ENCODE measurements at places on chromosomes 2 and 18. TPM values are rescaled to one million over a fixed set of nuclear protein-coding genes. Genes with fewer than 3 reads are reported as not detected.
A peak's percentile ranks its signal among the peaks of the same experiment; 100 is the strongest.

- no peak for DNase-seq
Measured at GRCh38 chr2:191631754-191632153, 46.2 kb upstream of the NABP1 start.

- DNase-seq, result no peak
Measured at GRCh38 chr2:50787636-50788035, 244.3 kb downstream of the NRXN1 start.

GRCh38 chr2:163802284-163802683 is 66.5 kb upstream of the FIGN start:
- DNase-seq, result no peak

Gene DNAH7
- 0.32 TPM for total RNA-seq

- DNase-seq, result no peak
Measured at GRCh38 chr2:20221555-20221973, 3.4 kb downstream of the SDC1 start.

Gene IL1RL1
- 1.1 TPM for total RNA-seq

GRCh38 chr2:27291865-27292264 is 9.6 kb downstream of the TRIM54 start:
- DNase-seq, result no peak

DNA sequence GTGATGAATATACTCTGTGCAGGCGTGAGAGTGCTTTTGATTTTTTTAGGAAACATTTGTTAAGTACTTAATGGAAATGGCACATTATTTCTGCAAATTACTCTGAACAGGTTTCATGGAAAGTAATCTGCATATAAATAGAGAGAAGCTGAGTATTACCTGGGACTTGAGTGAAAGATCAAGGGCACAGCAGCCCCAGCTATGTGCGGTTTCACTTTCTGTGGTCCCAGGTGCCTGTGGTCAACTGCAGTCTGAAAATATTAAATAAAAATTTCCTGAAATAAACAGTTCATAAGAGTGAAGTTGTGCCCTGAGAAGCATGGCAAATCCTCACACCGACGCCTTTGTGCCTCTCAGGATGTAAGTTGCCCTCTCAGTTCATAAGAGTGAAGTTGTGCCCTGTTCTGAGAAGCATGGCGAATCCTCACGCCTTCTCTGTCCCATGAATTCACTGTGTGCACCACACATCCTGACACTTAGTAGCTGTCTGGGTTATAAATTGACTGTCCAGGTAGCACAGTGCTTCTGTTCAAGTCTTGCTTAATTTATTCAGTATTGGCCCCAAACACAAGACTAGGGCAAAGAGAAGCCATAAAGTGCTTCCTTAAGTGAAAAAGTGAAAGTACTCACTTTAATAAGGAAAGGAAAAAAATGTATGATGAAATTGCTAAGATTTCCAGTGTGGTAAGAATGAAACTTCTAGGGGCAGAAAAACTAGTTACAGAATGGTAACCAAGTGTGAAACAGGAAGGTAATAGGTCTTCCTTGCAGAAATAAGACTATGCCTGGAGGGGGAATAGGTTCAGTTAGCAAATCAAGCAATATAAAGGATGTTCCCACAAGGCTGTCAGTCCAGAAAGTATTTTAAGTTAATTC is 4.3 kb upstream of the SNTG2 start:
- no peak for DNase-seq

DNA sequence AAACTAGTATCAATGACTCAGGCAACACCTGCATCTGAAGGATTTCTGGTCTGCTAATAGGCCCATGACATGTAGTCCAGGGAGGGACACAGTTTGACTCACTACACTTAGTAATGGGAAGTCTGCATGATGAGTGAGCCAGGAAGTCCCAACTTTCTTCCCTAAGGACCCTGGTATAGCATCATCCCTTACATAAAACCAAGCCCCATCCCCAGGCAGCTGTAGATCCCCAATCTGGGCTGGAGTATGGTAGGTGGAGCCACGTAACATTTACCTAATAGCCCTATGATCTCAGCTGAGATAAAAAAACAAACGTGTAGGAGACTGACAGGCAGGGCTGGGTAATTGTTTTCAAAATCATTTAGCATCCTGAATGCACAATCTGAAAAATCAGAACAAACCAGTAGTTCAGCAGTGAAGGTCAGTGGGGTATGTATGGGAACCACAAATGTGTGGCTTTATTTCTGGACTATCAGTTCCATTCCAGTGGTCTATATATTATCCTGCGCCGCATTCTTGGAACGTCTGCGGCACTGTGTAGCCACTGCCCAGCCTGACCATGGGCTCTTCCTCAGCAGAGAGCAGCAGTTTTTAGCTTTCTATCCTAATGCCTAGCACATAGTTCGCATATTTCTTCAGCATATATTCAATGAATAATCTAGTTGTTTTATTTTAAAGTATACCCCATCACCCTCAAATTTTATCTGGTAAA is 33.5 kb downstream of the EPB41L3 start:
- no peak for DNase-seq

Gene PAIP2B
- 30.7 TPM for total RNA-seq

- DNase-seq, result no peak
Measured at GRCh38 chr18:56009411-56009810, 421.4 kb upstream of the TCF4 start.

Gene MROH2A
- not detected for total RNA-seq

DNA sequence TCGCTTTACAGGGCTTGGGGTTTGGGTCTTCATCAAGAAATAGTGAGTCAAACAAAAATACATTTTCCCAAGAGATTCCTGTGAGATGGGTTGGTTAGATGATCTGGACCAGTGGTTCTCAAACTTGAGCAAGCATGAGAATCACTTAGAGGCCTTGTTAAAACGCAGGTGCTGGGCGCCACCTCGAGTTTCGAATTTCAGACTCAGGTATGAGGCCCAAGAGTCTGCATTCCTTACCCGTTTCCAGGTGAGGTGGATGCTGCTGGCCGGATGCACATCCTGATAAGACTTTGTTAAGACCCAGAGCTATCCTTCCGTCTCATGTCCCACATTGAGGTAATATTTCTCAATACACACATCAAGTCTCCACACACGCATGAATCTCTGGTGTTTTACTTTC is 707.8 kb upstream of the SALL3 start:
- DNase-seq, result no peak

DNA sequence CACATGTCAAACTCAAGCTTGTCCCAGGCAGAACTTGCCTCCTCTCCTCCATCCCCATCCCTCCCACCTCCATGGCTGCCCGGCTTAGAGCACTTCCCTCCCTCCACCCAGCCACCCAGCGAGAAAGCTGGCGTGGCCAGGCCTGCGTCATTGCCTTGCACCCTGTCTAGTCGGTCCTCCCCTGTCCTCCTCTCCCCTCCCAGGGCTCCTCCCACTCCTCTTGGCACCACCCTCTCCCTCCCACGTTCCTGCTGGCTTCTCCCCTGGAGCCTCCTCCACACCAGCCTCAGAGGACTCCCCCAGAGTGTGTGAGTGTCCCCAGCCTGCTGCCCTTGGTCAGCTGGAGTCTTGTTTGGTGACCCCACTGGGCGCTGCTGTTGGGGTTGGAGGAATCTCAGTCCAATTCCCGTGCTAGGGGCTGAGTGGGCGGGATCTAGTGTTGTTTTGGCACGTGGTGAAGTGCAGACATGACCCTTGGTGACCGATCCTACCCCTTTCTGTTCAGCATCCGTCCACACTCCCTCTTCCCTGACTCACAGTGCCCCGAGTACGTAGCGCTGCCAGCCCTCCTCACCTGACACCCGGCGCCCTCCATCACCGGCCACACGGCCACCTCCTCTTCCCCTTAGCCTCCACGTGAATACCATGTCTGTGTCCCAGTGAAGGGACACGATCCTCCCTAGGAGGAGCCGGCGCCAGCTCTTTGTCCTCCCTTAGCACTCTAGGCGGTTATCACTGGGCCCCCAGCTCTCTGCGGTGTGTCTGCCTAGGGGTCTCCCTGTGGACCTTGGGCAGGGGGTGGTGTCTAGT is 41.4 kb downstream of the ATP6V1C2 start:
- DNase-seq, result no peak

DNA sequence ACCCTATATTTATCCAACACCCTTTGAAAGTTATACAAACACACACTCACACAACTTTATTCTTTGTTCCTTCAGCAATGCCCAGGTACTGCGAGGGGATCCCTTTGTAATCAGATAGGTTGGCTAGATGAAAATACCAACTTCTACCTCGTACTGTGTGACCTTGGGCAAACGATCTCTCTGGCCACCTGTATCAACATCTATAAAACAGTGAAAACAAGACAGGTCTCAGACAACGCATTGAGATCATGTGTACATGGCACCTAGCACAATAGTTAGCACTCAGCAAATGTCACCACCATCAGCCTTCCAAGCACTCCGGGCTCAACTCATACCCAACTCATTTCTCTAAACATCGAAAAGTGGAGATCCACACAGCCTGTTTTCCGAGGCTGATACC is 118.4 kb upstream of the PPP1CB start:
- peak; percentile 31 for DNase-seq

DNA sequence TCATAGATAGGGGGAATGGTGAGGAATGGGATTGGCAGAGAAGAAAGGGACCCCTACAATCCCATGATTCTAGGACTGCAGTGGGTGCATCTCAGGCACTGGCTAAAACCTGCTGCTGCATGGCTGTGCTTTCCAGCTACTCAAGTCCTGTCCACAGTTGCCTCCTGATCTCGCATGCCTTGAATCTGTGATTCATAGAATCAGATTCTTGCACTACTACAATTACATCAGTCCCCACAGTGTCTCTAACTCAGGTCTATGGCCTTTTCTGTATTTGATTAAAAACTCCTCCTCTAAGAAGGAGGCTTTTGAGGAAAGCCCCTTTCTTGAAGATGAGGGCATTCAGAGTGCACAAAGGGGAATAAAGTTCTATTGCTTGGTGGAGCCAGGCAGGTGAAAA is 117.4 kb downstream of the LRATD1 start:
- DNase-seq, result no peak

GRCh38 chr2:67268797-67269196 is 128.3 kb upstream of the ETAA1 start:
- no peak for DNase-seq

DNA sequence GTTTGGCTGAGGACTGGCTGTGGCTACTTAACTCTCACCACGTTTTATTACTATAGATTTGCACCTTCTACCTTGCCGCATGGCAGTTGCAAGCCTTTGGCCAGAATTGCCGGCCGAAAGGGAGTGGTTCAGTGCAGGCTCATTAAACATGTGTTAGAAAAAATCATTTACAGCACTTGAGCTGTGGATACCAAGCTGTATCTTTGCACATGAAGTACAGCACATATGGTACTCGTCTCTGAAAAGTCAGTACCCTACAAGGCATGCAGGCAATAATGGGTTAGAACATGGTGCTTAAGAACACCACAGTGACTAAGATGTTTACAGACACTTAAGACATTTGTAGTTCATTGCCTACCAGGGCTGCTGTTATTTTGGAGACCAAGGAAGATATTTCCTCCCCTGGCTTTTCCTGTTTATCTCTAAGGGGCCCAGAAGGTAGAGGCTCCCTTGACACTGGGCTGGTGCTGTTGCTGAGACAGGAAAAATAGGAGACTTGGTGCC is 103.1 kb downstream of the ZNF532 start:
- no peak for DNase-seq

DNA sequence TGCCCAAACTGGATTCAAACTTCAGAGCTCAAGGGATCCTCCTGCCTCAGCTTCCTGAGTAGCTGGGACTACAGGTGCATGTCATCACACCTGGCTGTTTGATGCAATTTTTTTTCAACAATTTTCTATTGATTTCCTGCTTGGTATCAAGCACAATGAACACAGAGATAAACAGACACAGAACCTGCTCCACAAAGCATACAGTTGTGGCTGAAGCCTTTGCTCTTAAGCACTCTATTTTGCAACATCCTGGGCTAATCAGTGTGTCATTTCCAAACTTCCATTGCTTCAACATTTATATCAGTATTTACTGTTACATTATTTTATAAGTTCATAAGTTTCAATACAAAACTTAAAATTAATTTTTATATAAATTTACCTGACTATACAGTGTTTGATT is 79.4 kb downstream of the NEB start:
- DNase-seq, result no peak

Gene DTNB
- total RNA-seq, result 5.7 TPM

DNA sequence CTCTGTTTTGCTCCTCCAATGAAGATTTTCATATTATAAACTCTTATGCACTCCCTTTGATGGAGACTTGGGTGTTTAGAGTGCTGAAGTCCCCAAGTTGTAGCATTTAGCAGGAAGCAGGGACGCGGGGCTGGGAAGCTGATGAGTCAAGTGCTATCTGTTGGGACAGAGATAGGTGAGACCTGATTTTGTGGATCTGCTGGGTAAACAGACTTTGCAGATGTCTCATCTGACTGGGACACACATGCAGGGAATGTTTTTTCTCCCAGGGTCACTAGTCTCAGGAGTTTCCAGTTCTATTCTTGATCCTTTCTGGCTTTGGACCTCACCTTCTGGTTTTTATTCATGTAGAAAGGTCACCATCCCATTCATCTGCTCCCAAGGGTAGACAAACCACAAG is 79.7 kb upstream of the ACAA2 start:
- DNase-seq, result no peak

GRCh38 chr18:72840109-72840508 is 27.7 kb downstream of the NETO1 start:
- DNase-seq, result no peak

Gene FTCDNL1
- 2.3 TPM for total RNA-seq

DNA sequence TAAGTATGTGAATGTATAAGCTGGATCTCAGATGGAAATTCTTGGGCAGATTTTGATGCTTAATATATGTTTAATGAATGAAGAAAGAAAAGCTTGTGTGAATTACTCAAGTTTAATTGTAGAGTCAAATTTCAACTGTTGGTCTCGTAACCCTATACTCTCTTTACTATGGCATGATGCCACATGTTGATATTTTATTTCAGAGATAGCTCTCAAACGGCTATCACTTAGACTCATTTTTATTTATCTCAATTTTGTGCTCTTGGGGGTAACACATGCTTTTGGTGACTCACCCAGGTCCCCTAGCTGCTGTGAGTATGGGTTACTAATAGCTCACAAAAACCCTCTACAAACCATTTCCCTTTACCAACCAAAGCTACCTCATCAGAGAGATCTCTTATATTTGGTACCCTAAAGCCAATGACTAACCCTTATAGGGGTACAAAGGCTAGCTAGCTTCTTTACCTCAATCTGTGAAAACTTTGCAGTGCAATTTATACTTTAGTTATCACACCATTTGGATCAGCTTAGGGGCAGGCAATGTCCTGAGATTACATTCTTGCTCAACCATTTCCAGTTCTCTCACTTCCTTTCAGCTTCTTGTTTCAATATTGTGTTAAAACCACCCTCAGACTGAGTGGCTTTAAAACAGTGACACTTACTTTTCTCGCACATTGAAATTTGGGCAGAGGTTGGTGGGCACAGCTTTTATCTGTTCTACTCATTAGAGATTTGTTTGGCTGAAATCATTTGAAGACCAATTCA is 240.3 kb downstream of the CDH7 start:
- no peak for DNase-seq

Gene RAD51AP2
- total RNA-seq, result 0.43 TPM

All from cardiac septum (tissue), 1 donor.